NCI-H1436 (cell line): ENCODE measurements at places on chromosomes 16 and 17.

GRCh38 chr17:2435181-2435741 lies 34.4 kb upstream of the MNT start:
- peak; percentile 88 for DNase-seq

- DNase-seq: no peak
Measured at GRCh38 chr17:78974635-78975591, 4.8 kb downstream of the LGALS3BP start.

- no peak for DNase-seq
Measured at GRCh38 chr16:3112881-3113574, 642 bp downstream of the ZNF205 start.

DNA sequence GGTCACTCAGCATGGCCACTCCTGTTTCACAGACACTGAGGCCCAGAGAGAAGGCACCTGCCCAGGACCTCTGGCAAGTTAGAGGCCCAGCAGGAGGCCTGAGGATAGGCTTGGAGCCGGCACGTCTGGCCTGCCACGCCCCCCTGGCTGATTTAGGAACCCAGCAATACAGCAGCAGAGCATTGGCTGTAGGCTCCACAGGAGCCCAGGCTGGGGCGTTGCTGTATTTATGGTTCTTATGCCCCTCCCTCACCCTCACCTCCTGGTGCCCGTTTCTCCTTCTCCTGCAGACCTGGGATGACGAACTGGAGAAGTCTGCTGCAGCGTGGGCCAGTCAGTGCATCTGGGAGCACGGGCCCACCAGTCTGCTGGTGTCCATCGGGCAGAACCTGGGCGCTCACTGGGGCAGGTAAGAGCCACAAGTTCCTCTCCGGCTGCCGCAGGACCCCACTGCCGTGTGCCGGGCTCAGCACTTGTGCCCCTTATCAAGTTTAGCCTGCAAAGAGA lies 25.8 kb downstream of the CRISPLD2 start:
- no peak for DNase-seq

GRCh38 chr17:56833057-56833808 lies 487 bp downstream of the C17orf67 start:
- no peak for DNase-seq

DNA sequence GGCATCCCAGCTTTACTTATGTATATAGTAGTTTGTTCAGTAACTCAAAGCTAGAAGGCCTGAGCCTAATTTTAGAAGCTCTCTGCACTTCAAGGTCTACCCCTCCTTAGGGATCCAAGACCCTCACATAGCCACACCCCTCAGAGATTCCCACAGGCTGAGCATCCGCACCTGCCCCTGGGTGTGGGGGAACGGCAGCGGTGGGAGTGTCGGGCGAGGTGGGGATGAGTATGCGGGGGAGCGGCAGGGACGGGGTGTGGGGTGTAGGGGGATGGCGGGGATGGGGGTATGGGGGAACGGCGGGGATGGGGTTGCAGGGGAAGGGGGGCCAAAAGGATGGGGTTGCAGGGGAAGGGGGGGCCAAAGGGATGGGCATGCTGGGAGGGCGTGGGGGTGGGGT lies 24.9 kb upstream of the BEAN1 start:
- no peak for DNase-seq

- DNase-seq: no peak
Measured at GRCh38 chr16:17072104-17072503, 398.7 kb downstream of the XYLT1 start.

GRCh38 chr16:984736-985636 lies 3.4 kb downstream of the SOX8 start:
- no peak for DNase-seq
